Mesothelial cell of epicardium (in vitro differentiated cells): ENCODE measurements at places on chromosomes 3 and 15.

DNA sequence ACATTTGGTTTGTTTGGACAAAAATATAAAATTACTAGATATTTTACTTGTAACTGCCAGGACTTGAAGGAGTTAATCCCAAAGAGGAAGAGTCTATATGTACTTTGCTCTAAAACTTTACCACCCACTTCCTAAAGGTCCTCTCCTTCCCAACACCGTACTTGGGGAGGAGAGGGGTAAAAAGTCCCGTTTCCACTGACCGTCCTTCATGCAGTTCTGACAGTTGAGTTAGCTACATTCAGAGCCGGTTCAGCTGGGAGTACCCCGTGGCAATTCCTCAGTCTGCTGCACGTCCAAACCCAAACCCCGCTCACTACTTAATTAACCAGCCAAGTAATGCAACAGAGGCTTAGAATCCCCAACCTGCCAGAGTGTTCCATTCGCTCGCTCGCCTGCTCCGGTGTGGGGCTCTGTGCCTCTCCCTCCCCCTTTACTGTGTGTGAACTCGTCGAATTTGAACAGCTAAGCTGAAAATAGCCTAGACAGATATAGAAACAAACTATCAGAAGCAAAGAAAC lies 519.7 kb downstream of the FOXP1 start:
- no peaks in the 10 kb centered on the region for H3K36me3 ChIP-seq
- no peak overlapping the region for H3K27ac ChIP-seq
- no peaks in the 10 kb centered on the region for H3K27me3 ChIP-seq
- H3K4me1 ChIP-seq, result peaks cover 61% of the 10 kb centered on the region
- H3K4me3 ChIP-seq, result no peak overlapping the region

- H3K27ac ChIP-seq, result no peak overlapping the region
- DNase-seq, result no peak
- H3K4me1 ChIP-seq, result peaks cover 3% of the 10 kb centered on the region
- H3K4me3 ChIP-seq, result no peak overlapping the region
Measured at GRCh38 chr3:55453886-55454496, 33.1 kb downstream of the WNT5A start.

DNA sequence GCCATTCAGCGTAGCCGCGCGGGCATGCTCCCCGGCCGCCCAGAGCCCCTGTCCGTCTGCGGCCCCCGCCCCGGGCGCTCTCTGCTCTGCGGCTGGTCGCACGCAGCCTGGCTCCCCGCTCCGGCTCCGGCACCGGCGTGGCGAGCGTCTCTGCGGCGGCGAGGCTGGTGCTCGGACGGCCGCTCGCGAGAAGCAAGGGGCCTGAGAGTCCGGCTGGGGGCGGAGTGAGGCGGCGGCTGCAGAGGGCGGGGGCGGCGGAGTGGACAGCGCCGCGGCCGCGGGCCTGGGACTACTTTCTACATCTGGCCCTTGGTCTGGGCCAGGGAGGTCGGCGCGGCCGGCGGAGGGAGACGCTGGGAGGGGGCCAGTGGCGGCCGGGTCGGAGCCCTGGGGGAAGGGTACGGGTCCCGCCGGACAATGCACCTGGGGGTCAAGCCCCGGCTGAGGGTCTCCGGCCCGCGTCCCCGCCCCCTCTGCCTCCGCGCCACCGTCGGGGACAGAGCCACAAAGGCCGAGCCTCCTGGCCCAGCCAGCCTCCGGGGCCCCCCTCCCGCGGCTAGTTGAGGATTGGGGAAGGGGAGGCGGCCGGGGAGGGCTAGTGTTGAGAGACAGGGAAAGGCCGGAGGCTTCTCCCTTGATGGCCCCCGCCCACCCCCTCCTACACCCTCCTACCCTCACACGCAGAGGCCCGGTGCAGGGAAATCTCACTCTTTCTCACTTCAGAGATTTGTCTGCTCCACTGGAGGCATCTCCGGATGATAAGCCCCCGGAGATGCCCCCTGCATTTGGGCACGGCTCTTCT lies at the start of gene PRTG:
Gene PRTG, minus strand, starts transcription at position 226 of the 802 bp plus-strand sequence. Its CDS starts 221 bp downstream, at position 5.
- H3K4me1 ChIP-seq, result peaks cover 18% of the 10 kb centered on the region
- no peaks in the 10 kb centered on the region for H3K36me3 ChIP-seq
- peak; percentile 66 for DNase-seq
- peak within 1 kb of the TSS; percentile 92 for H3K27ac ChIP-seq

DNA sequence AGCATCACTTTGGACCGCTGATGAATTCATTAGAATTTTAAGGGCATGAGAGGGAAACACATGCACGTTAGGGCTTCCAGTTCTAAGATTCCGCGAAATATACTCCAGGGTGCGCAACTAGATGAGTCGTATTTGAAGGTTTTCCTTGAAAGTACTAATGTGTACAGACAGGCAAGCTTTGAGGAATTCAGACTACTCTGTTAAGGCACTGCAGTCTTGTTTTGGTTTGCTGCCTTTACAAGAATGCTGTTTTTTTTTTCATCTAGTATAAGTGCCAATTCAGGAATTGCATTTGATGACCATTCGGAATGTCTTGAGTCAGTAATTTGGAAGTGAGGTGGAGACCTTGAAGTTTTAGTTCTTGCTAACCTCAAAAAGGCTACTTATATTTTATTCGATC lies 19.1 kb downstream of the TRNT1 start:
- H3K27ac ChIP-seq, result no peak overlapping the region
- H3K36me3 ChIP-seq, result peaks cover 36% of the 10 kb centered on the region
- H3K4me1 ChIP-seq, result no peaks in the 10 kb centered on the region
- DNase-seq, result no peak
- no peaks in the 10 kb centered on the region for H3K27me3 ChIP-seq

DNA sequence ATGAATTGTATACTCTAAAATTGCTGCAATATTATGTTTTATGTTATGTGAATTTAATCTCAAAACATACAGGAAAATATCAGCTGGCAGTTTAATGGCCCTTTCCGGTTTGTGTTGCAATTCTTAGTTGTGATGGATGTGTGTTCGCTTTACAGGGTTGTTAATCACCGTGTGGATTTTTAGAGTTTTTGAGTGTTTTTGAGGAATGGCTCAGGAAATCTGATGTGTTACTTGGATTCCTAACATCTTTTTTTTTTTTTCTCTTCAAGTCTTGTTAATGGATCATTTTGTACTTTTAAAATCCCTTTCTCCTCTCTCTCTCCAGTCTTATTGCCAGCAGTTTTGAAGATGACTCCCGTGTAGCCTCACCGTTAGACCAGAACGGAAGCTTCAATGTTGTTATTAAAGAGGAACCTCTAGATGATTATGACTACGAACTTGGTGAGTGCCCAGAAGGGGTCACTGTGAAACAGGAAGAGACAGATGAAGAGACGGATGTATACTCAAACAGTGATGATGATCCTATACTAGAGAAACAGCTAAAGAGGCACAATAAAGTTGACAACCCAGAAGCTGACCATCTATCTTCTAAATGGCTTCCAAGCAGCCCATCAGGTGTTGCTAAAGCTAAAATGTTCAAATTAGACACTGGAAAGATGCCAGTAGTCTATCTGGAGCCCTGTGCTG lies 35.7 kb downstream of the MGA start:
- no peaks in the 10 kb centered on the region for H3K27me3 ChIP-seq
- no peak for DNase-seq
- peak overlapping the region; percentile 26 for H3K27ac ChIP-seq
- peaks cover 13% of the 10 kb centered on the region for H3K4me1 ChIP-seq
- H3K36me3 ChIP-seq, result peaks cover 13% of the 10 kb centered on the region

GRCh38 chr3:151687076-151687475 lies 46.7 kb upstream of the AADACL2 start:
- no peak for DNase-seq
- no peaks in the 10 kb centered on the region for H3K27me3 ChIP-seq
- no peak overlapping the region for H3K4me3 ChIP-seq

- H3K4me3 ChIP-seq, result peak overlapping the region; percentile 70
- no peak for DNase-seq
- H3K27me3 ChIP-seq, result peaks cover 31% of the 10 kb centered on the region
Measured at GRCh38 chr3:51708216-51708845, 1.5 kb downstream of the GRM2 start.

DNA sequence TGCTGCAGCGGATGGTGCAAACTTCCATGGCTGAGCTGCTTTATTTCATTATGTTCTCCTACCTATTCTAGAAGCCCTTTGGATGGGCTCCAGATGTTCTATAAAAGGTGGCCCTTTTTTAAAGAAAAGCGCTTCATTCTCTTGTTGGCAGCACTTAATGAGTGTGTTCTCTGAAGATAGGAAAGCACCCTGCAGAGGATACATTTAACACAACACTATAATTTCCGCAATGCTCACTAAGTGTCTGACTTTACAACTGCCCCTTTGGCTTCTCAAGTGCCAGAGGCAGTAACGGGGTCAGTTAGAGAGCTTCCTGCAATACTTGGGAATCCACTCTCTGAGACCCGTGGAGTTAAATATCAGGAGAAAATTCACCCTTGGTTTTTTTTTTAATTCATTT lies 88.1 kb downstream of the MDFIC2 start:
- H3K27me3 ChIP-seq, result peaks cover 44% of the 10 kb centered on the region
- no peaks in the 10 kb centered on the region for H3K4me1 ChIP-seq
- H3K4me3 ChIP-seq, result no peak overlapping the region
- DNase-seq, result no peak
- H3K36me3 ChIP-seq, result no peaks in the 10 kb centered on the region
- H3K27ac ChIP-seq, result no peak overlapping the region

DNA sequence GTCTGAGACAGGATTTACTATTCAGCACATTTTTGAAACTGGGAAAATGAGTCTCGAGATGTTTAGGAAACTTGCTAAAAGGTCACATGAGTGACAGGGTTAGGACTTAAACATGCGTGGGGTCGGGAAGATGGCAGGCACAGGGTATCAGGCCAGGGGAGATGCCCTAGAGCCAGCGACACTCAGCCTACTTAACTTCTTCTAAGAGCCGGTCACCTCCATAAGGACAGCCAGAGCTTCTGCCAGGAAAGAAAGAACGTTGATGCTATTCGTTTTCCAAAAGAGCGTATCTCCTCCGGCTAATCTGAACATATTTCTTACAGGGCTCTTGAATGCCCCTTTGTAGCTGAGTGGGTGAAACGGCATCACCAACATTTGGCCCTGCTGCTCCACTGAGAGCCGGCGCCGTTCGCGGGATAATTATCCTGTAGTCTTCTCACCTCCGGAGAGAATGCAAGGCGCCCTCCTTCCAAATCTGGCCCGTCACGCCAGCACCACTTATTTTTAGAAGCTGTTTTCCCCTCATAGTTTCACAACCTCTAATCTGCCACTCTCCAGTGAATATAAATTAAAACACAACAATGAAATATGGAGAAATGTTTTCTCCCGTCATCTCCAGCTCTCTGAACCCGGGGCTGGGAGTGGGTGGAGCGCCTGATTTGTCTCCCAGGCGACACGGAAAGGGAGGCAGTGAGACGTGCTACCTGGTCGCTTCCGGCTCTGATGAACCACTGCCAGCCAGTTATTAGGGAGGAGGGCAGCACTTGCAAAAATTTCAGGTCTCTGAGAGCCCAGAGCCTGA lies 58.5 kb downstream of the LIPC start:
- peaks cover 2% of the 10 kb centered on the region for H3K36me3 ChIP-seq
- H3K27me3 ChIP-seq, result no peaks in the 10 kb centered on the region
- H3K4me3 ChIP-seq, result no peak overlapping the region

DNA sequence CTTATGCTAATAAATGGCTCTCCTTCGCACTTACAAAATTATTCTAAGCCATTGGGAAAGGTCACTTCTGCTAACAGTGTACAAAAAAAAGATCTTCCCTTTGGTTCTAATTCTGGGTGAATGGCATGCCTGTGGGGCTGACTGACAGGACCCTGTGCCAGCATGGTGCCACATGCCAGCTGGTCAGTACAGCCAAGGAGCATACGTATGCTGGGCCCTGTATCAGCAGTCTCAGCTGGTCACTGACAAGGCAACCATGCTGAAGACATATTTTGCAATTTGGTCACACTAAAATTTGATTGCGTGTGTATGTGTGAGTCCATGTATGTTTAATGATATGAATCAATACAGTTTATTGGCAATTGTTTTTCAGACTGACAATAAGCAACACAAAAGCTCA lies 246.1 kb downstream of the TBL1XR1 start:
- H3K27ac ChIP-seq, result no peak overlapping the region
- H3K27me3 ChIP-seq, result no peaks in the 10 kb centered on the region
- H3K4me1 ChIP-seq, result peaks cover 44% of the 10 kb centered on the region
- H3K36me3 ChIP-seq, result no peaks in the 10 kb centered on the region
- H3K4me3 ChIP-seq, result no peak overlapping the region

DNA sequence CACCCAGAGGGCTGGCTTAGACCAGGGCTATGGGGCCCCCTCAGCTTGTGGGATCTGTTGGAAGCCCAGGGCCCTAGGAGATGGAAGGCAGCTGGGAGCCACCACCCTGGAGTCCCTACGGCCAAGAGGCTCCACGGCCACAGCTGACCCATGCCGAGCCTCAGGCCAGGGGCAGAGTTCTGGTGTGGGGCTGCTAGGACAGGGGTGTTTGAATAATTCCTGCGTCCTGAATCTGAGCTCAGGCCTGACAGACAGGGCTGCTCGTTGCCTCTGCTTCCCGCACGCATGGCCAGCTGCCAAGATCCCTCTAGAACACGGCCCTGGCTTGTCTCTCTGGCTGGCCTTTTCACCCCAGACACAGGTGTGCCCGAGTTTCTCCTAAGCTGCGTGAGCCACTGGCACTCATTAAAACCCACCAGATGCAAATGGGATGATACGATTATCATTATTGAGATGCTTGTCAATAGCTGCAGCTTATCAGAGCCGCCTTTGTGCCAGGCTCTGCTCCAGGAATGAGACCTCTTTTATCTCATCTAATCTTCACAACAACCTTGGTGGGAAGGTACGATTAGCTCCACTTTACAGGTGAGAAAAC lies 70.2 kb downstream of the EFCAB12 start:
- H3K27ac ChIP-seq, result no peak overlapping the region
- peaks cover 27% of the 10 kb centered on the region for H3K4me1 ChIP-seq
- H3K4me3 ChIP-seq, result no peak overlapping the region
- H3K27me3 ChIP-seq, result no peaks in the 10 kb centered on the region
- no peak for DNase-seq

DNA sequence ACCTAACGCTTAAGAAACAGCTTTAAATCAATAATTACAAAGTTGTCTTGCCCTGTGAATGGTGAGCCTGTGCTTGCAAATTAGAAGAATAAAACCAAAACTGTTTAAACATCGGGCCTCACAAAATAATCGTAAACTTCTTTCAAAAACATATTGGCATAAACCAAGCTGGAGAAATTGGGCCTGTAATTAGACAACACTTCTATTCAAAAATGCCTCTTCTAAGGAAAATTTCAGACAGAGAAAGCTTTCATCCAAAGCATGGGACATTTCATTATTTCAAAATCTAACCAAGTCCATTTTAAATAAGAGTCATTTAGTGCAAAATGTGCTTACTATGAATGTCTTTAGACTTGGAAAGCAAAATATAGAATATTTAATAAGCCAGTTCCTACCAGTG lies 35.5 kb upstream of the GNB4 start:
- H3K4me1 ChIP-seq, result no peaks in the 10 kb centered on the region
- no peaks in the 10 kb centered on the region for H3K27me3 ChIP-seq
- no peak overlapping the region for H3K4me3 ChIP-seq
- H3K27ac ChIP-seq, result no peak overlapping the region

GRCh38 chr3:188323067-188323842 lies 169.3 kb downstream of the LPP start:
- no peak overlapping the region for H3K4me3 ChIP-seq
- no peaks in the 10 kb centered on the region for H3K27me3 ChIP-seq
- peaks cover 8% of the 10 kb centered on the region for H3K4me1 ChIP-seq

- no peak overlapping the region for H3K4me3 ChIP-seq
- peaks cover 9% of the 10 kb centered on the region for H3K4me1 ChIP-seq
- H3K27me3 ChIP-seq, result no peaks in the 10 kb centered on the region
- peaks cover 6% of the 10 kb centered on the region for H3K36me3 ChIP-seq
- DNase-seq, result no peak
Measured at GRCh38 chr3:17639257-17639656, 103.2 kb downstream of the TBC1D5 start.
